ENCODE measurements at places on chromosomes 2 and 18. TPM values are rescaled to one million over a fixed set of nuclear protein-coding genes. Genes with fewer than 3 reads are reported as not detected.

DNA sequence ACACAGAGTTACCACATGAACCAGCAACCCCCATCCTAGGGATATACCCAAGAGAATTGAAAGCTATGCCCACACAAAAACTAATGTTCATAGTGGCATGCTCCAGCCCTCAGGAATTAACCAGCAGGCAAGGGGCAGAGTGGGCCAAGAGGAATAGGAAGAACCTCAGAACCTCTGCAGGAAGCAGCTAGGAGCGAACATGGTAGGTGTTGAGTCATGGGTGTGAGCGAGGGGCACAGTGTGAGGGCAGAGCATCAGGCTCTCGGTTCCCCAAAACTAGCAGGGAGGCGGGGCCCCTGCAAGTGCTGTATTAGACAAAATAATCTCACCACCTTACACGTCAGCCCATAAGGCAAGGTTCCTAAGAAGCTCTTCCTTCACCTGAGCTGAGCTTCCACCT lies 5.6 kb upstream of the RUFY4 start:
- DNase-seq = no peak

DNA sequence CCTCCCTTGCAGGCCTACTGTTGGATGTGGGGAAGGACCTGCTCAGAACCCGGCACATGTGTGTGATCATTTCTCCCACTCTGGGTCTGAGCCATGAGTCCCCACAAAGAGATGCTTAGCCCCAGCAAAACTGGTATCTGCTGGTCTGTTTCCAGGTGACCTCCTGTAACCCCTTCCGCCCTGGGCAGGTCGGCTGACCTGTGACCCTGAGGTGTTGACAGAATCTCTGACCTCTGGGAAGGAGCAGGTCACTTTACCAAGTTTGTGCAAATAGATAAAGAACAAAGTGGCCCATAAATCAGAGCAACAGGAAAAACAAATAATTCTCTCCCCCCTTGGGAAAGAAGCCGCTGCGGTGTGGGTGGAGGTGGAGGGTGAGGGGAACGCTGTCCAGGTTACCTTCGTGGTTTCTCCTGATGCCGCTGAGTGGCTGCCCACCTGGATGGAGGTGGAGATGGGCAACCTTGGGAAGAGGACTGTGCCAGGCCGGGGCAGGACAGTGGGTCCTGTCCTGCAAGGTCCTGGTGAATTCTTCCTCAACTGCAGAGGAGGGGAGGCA lies 174.0 kb upstream of the MYCN start:
- DNase-seq = no peak

ANKRD62 gene
- total RNA-seq = not detected

DNA sequence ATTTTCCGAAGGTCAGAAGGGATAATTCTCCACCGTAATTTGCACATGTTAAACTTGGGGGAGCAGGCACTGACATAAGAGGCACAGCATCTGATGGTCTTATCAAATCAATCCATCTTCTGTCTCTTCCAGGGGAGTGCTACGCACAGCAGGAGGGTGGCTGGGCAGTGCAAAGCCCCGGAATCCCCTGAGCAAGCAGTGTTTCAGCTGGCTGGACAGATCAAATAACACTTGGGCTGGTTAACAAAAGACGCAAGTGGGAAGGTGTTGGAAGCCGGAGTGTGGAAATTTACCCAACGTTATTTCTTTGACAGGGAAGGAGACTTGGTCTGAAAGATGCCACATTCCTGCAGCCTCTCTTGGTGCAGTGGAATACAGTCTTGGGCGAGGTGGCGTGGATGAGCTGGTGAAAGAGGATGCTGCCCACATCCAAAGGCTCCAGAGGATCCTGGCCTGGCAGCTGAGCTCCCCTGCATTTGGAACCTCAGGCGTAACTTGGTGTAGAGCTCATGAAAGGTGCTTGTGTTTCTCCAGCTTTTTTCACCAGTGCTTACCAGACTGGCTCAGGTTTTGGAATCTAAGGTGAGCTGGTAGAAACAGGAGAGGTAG lies 103.0 kb downstream of the MAPK4 start:
- DNase-seq = no peak

DNA sequence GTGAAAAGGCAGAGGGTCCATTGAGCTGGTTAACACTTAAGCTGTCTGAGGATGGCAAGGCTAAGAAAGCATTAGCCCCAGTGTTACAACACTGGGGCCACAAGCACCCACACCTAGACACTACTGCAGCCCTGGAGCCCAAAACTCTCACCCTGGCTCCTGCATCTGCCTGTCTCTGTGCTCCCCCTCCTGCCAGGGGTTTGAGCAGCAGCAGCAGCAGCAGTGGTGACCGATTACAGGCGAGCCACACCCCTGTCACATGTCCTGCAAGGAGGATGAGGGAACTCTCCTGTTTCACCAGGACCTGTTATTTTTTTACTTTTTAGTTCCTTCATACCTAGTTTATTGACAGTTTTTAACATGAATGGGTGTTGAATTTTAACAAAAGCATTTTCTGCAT lies 326.7 kb upstream of the MAP2 start:
- DNase-seq = no peak

- DNase-seq = no peak
These were observed 21.5 kb downstream of the SP5 start for GRCh38 chr2:170736628-170737027.

INHA gene
- total RNA-seq = not detected

DNA sequence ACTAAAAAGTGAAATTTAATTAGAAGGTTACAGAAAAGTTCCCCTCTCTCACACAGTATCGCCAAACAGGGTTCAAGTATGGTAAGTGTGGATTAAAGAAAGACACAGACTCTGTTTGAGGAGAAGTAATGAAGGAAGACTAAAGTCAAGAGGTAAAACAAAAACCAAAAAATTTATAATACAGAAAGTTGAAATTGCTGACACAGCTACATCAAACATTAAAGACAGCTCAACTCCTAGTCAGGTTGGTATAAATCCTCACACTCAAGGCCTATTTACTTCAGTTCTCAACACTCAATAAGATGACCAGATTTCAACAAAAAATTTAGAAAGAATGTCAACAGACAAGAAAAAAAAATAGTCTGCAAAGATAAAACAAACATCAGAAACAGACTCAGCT lies 300.5 kb upstream of the LINC00305 start:
- DNase-seq = no peak

SETBP1 gene
- 1.1 TPM for total RNA-seq

- peak; percentile 96 for DNase-seq
These were observed at the start of gene KLF11 for GRCh38 chr2:10043256-10043905. Gene KLF11 (plus strand): TSS chr2:10043550. CDS start chr2:10043717, 167 bp downstream.

DNA sequence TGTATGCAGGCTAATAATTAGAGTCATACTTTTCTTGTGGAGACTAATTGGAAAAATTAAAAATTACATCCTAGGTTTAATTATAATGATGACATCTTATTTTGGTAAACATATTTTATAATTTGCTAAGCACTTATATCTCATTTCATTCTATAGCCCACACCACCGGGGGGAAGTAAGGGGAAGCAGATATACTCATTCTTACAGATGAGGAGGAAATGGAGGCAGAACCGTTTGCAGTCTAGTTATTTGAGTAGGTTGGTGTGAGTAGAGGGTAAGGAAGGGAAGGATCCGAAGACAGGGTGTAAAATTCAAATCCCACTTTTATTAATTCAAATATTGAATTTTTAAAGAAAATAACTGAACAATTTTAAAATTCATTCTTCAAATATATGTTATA lies 3.7 kb downstream of the ITGAV start:
- DNase-seq = no peak

GRCh38 chr2:161124201-161124600 lies 36.0 kb upstream of the TANK start:
- no peak for DNase-seq

GRCh38 chr2:75728614-75729419 lies 18.1 kb upstream of the GCFC2 start:
- no peak for DNase-seq

DNA sequence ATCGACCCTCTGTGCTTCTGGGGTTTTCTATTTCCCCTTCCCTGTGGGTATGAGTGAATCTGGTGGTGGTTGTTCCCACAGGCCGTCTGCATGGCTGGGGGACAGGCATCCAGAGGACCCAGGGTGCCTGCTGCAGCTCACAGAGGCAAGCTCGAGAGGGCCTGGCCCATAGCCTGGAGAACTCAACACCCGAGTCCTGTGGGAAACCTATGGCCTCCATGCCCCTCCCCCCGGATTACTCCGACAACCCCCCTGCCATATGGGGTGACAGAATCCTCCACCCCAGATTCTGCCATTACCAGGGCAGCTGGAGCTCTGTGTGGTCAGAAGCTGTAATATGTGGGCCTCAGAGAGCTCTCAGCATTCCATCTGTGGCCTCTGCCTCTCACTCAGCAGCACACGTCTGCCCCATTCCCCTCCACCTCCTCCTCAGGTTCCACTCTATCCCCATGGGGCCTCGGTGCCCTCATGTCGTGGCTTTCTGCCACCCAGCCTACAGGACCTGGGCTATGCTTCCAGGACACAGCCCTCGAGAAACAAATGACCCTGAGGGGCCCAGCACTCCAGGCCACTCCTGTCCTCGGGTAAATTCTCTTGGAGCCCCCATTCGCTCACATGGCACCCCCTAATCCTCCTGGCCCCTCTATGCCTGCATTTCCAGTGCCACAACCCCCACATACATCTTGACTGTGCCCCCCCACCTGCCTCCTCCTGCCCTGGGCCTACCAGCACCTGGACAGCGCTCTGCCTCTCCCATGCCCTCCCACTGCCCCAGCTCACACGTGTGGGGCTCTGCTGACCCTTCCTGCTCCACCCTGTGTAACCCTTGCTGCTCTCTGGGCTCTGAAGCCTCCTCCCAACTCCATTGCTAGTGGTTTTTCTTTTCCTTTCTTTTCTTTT lies 3.6 kb downstream of the MZT2A start:
- DNase-seq = no peak

HOXD10 gene
- 4.4 TPM for total RNA-seq

- no peak for DNase-seq
These were observed 36.2 kb upstream of the TMEFF2 start for GRCh38 chr2:192230889-192231453.

IWS1 gene
- 20.9 TPM for total RNA-seq

GRCh38 chr2:17470855-17471641 lies 47.2 kb downstream of the RAD51AP2 start:
- DNase-seq = peak; percentile 31
